Neural crest cell (in vitro differentiated cells): ENCODE measurements at places on chromosomes 4 and X. TPM values are rescaled to one million over a fixed set of nuclear protein-coding genes. Genes with fewer than 3 reads are reported as not detected.

CENPE gene
- total RNA-seq, result 59.7 and 70.0 TPM in 2 replicates

PCDH18 gene
- total RNA-seq, result 65.7 and 67.4 TPM in 2 replicates

ETDA gene
- total RNA-seq, result not detected in 2 replicates

ARMCX1 gene
- 30.0 and 30.6 TPM in 2 replicates for total RNA-seq

VCX3A gene
- 0.58 and 0.68 TPM in 2 replicates for total RNA-seq

PSAPL1 gene
- not detected in 2 replicates for total RNA-seq

EDA gene
- 1.8 and 2.5 TPM in 2 replicates for total RNA-seq

DNA sequence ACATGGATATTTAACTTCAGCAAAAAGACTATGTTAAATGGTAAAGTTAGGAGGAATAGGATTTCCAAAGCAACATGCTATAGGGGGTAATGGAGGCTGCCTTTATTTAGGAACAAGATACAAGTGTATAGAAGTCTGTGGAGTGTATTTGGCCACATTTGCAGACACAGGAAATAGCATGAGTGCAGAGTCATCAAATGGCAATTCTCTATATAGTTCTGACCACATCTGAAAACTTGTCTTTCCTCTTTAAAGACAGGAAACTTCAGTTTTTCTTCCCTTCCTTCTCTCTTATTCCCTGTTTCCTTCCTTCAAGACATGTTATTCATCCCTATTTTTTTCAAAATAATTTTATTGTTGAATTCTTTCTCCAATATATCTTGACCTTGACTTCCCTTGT lies 119.3 kb upstream of the PITX2 start:
- H3K27me3 ChIP-seq, result no peaks in the 10 kb centered on the region
- H3K4me3 ChIP-seq, result no peak overlapping the region
- DNase-seq, result no peak

DNA sequence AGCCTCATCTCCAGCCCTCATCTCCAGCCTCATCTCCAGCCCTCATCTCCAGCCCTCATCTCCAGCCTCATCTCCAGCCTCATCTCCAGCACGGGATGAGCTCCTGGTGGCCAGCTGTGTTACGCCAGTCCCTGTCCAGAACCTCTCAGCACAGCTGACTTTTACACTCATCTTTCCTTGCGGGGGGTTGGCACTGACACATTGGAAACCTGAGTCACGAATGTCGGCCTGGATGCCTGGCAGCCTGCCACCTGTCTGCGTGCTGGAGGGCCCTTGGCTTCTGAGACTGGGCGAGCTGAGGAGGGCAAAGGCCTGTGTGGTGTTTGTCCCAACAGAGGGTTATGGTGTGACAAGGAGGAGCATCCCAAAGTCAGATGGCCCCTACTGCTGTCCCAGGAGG lies 66.1 kb upstream of the HGFAC start:
- peaks cover 33% of the 10 kb centered on the region for H3K36me3 ChIP-seq
- H3K4me1 ChIP-seq, result peaks cover 30% of the 10 kb centered on the region
- H3K4me3 ChIP-seq, result no peak overlapping the region
- no peak for DNase-seq

DNA sequence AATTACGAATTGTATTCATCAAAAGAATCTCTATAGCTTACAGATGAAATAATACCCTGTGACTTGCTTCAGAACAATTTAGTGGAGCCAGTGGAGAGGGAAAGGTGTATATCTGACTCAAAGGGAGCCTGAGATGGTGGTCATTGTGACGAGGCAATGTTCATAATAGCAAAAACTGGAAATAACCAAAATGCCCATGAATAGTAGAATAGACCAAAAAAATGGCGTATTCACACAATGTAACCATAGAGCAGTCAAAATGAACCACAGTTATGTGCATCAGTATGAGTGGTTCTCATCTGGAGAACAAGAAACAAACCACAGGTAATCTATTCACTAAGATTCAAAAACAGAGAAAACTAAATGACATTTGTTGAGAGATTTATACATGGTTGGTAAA lies 125.3 kb upstream of the CLNK start:
- H3K36me3 ChIP-seq, result no peaks in the 10 kb centered on the region
- DNase-seq, result no peak
- H3K27me3 ChIP-seq, result no peaks in the 10 kb centered on the region
- H3K4me3 ChIP-seq, result no peak overlapping the region
- H3K27ac ChIP-seq, result no peak overlapping the region
- H3K4me1 ChIP-seq, result no peaks in the 10 kb centered on the region

- no peaks in the 10 kb centered on the region for H3K36me3 ChIP-seq
- DNase-seq, result no peak
- no peaks in the 10 kb centered on the region for H3K27me3 ChIP-seq
- H3K27ac ChIP-seq, result no peak overlapping the region
- no peak overlapping the region for H3K4me3 ChIP-seq
- H3K4me1 ChIP-seq, result no peaks in the 10 kb centered on the region
Measured at GRCh38 chrX:150212672-150213480, 150.2 kb upstream of the MAMLD1 start.

DNA sequence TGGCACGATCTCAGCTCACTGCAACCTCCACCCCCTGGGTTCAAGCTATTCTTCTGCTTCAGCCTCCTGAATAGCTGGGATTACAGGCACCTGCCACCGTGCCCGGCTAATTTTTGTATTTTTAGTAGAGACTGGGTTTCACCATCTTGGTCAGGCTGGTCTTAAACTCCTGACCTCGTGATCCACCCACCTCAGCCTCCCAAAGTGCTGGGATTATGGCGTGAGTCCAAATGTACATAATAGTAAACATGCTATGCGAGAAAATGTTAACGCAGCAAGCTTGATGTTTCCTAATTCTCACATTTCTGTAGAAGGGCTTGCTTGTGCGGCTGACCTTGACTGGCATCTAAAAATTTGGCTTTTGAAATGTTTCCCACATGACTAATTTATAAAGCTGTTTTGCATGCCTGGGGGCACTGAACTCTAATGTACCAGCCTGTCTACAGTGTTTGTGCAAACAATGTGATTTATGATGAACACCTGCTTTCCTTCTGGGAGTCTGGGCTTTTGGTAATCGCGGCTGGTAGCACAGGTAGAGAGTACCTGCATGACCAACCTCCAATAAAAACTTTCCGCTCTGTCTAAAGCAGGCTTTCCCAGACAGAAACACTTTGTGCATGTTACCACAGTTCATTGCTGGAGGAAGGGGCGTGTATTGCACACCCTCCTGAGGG lies 216.8 kb downstream of the IL15 start:
- no peaks in the 10 kb centered on the region for H3K36me3 ChIP-seq
- H3K27ac ChIP-seq, result peak overlapping the region; percentile 44
- H3K4me3 ChIP-seq, result no peak overlapping the region
- H3K4me1 ChIP-seq, result no peaks in the 10 kb centered on the region
- no peaks in the 10 kb centered on the region for H3K27me3 ChIP-seq

- peak overlapping the region; percentile 14 for H3K27ac ChIP-seq
- no peak overlapping the region for H3K4me3 ChIP-seq
- H3K4me1 ChIP-seq, result peaks cover 31% of the 10 kb centered on the region
- peaks cover 4% of the 10 kb centered on the region for H3K27me3 ChIP-seq
- no peak for DNase-seq
Measured at GRCh38 chr4:108359986-108360681, 191.4 kb upstream of the LEF1 start.

- no peak overlapping the region for H3K4me3 ChIP-seq
- peaks cover 29% of the 10 kb centered on the region for H3K36me3 ChIP-seq
- DNase-seq, result no peak
- no peaks in the 10 kb centered on the region for H3K27me3 ChIP-seq
Measured at GRCh38 chrX:110173192-110174175, 144.4 kb downstream of the AMMECR1 start.

GRCh38 chr4:81421346-81422218 lies 50.1 kb downstream of the RASGEF1B start:
- H3K4me1 ChIP-seq, result peaks cover 45% of the 10 kb centered on the region
- H3K36me3 ChIP-seq, result no peaks in the 10 kb centered on the region
- H3K27me3 ChIP-seq, result no peaks in the 10 kb centered on the region
- H3K4me3 ChIP-seq, result no peak overlapping the region
- DNase-seq, result no peak
- no peak overlapping the region for H3K27ac ChIP-seq

GRCh38 chr4:40908297-40908696 lies 158.5 kb downstream of the NSUN7 start:
- H3K27ac ChIP-seq, result no peak overlapping the region
- DNase-seq, result no peak
- H3K27me3 ChIP-seq, result no peaks in the 10 kb centered on the region
- H3K4me1 ChIP-seq, result peaks cover 10% of the 10 kb centered on the region
- no peaks in the 10 kb centered on the region for H3K36me3 ChIP-seq

DNA sequence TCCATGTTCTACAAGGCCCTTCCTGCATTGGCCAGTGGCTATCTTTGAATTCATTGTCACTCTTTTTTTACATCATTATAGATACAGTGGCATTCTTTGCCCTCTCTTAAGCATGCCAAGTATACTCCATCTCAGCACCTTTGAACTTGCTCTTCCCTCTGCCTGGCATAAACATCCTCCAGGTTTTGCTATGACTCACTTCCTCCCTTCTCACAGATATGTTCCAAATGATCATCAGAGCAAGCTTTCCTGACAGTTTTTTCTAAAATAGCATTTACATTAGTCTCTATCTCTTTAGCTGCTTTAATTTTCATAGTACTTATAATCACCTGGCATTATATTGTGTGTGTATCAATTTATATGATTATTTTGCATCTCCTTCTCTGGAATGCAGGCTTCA lies 553.3 kb upstream of the MAGEB2 start:
- no peaks in the 10 kb centered on the region for H3K27me3 ChIP-seq
- no peaks in the 10 kb centered on the region for H3K36me3 ChIP-seq
- DNase-seq, result no peak
- H3K4me3 ChIP-seq, result no peak overlapping the region
- peaks cover 14% of the 10 kb centered on the region for H3K4me1 ChIP-seq
- H3K27ac ChIP-seq, result no peak overlapping the region

- no peaks in the 10 kb centered on the region for H3K27me3 ChIP-seq
- no peak for DNase-seq
- no peaks in the 10 kb centered on the region for H3K4me1 ChIP-seq
- no peaks in the 10 kb centered on the region for H3K36me3 ChIP-seq
Measured at GRCh38 chrX:77675986-77676385, 110.0 kb downstream of the ATRX start.

GRCh38 chr4:1874201-1874600 lies 3.0 kb downstream of the NSD2 start:
- peak overlapping the region; percentile 90 for H3K4me3 ChIP-seq
- DNase-seq, result no peak
- H3K27ac ChIP-seq, result no peak overlapping the region
- peaks cover 51% of the 10 kb centered on the region for H3K4me1 ChIP-seq
- peaks cover 3% of the 10 kb centered on the region for H3K36me3 ChIP-seq
- peaks cover 4% of the 10 kb centered on the region for H3K27me3 ChIP-seq

DNA sequence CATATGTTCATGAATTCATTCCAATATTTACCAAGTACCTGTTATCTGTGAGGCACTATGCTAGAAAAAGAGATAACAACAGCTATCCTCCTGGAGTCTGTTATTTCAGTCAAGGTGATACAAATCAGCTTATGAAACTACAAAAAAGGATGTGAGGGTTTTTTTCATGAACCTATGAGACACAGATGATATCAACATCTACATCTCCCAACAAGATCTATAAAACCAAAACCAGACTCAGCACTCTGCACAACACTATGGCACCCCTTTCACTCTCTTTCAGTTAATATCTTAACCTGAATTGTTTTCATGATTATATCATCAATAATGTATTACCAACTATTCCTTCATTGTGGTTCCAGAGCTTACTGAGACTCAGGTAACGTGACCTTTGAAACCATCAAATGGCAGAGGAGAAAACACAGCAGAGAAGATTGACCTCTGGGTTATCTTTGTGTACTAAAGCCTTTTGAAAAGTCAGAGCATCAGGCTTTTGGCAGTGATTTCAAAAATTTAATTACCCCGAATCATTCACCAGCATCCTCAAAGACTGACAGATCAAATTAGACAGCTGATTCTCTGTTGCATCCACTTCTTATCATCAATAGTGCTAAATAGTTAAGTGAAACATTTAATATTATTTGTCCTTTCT lies 244.6 kb upstream of the FTHL17 start:
- H3K27ac ChIP-seq, result no peak overlapping the region
- H3K27me3 ChIP-seq, result no peaks in the 10 kb centered on the region
- peaks cover 7% of the 10 kb centered on the region for H3K36me3 ChIP-seq
- no peak overlapping the region for H3K4me3 ChIP-seq

GRCh38 chr4:42710329-42710728 lies 53.4 kb upstream of the ATP8A1 start:
- no peaks in the 10 kb centered on the region for H3K36me3 ChIP-seq
- H3K4me1 ChIP-seq, result peaks cover 9% of the 10 kb centered on the region
- no peak for DNase-seq
- peak overlapping the region; percentile 1 for H3K27ac ChIP-seq
- no peak overlapping the region for H3K4me3 ChIP-seq

- no peak overlapping the region for H3K27ac ChIP-seq
- no peak overlapping the region for H3K4me3 ChIP-seq
- H3K36me3 ChIP-seq, result no peaks in the 10 kb centered on the region
- no peaks in the 10 kb centered on the region for H3K27me3 ChIP-seq
Measured at GRCh38 chr4:177923888-177924287, 481.7 kb upstream of the AGA start.

DNA sequence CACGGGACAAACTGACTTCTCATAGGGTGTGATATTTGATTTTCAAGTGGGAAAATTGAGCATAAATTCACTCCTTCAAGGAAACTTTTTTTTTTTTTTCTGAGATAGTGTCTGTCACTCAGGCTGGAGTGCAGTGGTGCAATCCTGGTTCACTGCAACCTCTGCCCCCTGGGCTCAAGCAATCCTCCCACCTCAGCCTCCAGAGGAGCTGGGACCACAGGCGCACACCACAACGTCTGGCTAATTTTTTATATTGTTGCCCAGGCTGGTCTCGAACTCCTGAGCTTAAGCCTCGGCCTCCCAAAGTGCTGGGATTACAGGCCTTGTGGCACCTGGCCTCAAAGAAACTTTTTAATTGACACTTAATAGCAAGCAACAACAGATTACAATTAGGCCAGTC lies 13.8 kb downstream of the CLDN34 start:
- H3K36me3 ChIP-seq, result peaks cover 9% of the 10 kb centered on the region
- H3K27me3 ChIP-seq, result no peaks in the 10 kb centered on the region
- no peak for DNase-seq
- no peak overlapping the region for H3K27ac ChIP-seq
- H3K4me1 ChIP-seq, result peaks cover 14% of the 10 kb centered on the region
- H3K4me3 ChIP-seq, result no peak overlapping the region

DNA sequence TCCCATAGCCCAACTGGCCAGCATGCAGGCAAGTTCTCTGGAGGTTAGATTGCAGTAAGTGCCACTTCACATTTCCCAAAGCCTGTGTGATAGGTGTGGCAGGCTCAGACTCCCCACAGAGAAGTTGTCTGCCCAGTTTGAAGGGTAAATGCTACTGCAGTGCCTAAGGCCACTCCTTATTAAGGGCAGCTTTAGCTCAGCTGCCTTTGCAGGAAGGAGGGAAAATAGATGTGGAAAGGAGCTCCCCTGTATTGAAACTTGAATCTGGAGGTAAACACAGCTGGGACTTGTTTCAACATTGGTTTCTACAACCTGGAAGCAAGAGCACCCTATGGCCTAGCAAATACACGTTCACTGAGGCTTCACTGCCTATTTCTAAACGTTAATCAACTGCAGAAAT lies 22.4 kb downstream of the NEXMIF start:
- no peak for DNase-seq
- H3K4me3 ChIP-seq, result no peak overlapping the region
- H3K27ac ChIP-seq, result no peak overlapping the region
- no peaks in the 10 kb centered on the region for H3K36me3 ChIP-seq
- no peaks in the 10 kb centered on the region for H3K4me1 ChIP-seq
- H3K27me3 ChIP-seq, result no peaks in the 10 kb centered on the region

GRCh38 chr4:56907489-56908205 lies at the start of gene REST:
Gene REST, plus strand, starts transcription at chr4:56907900. Its CDS starts 2,739 bp downstream, at chr4:56910639.
- peak; percentile 76 for DNase-seq
- H3K4me1 ChIP-seq, result peaks cover 48% of the 10 kb centered on the region
- peaks cover 14% of the 10 kb centered on the region for H3K27me3 ChIP-seq
- peaks cover 5% of the 10 kb centered on the region for H3K36me3 ChIP-seq
- peak within 1 kb of the TSS; percentile 93 for H3K4me3 ChIP-seq

- DNase-seq, result no peak
- H3K27me3 ChIP-seq, result no peaks in the 10 kb centered on the region
- peaks cover 27% of the 10 kb centered on the region for H3K4me1 ChIP-seq
- H3K4me3 ChIP-seq, result no peak overlapping the region
- H3K36me3 ChIP-seq, result no peaks in the 10 kb centered on the region
Measured at GRCh38 chrX:13380211-13380610, 60.4 kb upstream of the ATXN3L start.
